Thymus (tissue), 14 donors: ENCODE measurements at places on chromosomes 3 and 15. TPM values are rescaled to one million over a fixed set of nuclear protein-coding genes. Genes with fewer than 3 reads are reported as not detected.

DNA sequence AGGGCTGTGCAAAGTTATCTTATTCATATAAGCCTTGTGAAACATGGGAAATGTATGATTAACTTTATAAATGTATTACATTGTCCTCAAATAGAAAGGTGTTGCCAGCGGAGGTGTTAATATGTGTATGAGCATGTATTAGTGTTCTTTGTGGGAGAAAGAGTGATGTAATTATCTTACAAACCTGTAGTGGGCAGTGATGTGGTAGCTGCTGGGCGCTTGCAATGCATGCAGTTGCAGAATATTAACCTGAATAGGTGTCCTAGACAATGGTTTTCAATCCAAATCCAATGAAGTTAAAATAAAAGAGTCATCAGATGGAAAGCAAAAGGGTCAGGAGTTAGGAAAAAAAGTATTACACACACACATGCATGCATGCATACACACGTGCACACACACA lies 881.3 kb upstream of the CADM2 start:
- no peak for DNase-seq

GRCh38 chr3:71045212-71045916 lies 538.2 kb downstream of the FOXP1 start:
- no peak for DNase-seq

DNA sequence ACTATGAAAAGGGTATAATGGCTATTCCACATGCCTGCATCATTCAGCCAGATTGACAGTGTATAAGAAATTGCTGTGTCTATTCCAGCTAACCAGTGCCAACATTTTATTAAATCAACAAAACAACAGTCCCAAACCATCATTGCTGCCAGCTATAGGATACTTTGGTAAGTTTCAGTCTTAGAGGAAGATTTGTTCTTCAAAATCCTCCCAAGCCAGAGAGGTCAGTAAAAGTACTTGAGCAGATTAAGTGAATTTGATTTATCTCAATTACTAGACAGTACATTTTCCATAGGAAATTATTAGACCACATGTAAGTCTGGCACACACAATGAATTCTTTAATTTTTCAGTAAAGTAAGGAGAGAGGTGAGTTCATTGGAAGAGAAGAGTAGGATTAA lies 50.7 kb downstream of the TFG start:
- no peak for DNase-seq

DNA sequence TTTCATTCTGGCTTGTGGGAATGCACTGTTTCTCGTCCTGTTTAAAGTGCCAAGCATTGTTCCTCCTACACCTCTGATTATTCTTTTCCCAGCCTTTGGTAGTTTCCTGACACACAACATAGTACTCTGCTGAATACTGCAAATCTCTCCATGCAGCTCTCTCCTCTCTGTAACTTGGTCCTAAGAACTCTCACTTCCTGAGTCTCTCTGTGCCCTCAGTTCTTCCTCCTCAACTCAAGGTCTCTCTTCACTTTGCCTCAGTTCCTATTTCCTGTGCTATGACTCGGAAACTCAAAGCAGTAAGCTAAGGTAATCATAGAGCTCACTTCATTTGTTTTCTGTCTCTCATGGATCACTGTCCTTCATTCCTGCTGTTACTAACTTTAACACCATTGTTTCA lies 113.4 kb downstream of the ZNF280D start:
- no peak for DNase-seq

DNA sequence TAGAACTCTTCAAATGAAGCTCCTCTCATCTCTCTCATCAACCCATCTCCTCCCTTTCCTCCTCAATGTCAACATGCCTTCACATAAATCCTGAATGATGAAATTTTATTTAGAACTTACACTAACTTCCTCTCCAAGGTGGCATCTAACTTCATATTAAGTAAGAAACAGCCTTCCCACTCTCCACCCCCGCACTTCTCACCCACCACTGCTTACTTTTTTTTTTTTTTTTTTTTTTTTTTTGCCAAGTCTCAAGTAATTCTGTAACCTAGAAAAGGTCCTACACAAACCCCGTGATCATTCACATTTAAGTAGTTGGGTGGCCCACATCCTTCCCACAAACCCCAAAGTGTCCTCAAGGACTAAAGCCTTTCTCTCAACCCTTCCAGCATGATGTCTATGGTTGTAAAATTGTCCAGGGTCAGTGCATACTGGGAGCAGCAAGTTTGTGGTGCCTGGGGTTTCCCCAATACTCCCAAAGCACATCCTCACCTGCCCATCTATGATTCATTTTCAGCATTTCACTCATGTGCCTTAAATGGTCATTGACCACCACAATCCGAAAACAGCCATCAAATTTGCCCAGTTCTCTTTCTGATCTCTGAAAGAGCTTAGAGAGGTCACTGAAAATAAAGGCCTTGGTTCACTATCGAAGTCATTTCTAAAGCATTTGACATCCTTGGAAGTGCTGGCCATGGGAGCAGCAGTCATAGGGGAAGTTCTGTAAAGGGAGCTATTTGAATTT lies 47.2 kb downstream of the CD86 start:
- no peak for DNase-seq

DNA sequence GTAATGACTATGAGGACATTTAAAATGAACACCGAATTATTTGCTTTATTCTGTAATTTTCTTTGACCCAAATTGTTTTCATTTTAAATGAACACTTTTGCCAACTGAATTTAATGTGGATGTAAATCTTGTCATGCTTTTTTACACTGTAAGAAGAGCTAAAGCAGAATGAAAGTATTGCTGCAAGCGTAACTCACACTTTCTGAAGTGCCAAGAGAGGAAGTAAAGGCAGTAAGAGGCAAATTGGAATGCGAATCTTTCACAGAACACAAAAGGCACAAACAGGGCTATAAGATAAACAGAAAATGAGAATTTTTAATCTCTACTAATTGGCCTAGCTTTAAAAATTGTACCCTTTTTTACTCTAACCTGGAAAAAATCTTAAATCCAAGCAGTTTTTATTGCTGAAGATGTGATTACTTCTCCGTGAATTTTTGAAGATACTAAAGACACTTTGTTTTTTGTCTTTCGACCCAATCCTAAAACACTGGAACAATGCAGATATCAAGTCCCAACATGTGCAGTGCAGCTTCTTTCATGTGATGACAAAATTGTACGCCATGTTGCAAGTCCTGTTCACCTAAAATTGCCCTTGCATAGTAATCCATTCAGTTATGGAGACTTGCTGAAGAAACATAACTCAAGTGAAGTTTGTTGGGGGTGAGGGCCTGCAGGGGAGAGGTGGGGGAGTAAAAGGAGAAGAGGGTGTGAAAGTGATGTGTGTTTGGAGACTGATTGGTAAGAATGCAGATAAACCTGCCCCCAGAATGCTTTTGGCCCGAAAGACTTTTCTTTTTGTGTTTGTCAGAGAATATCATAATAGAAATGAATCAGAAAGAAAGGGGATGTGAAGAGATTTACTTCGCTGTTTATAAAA lies 1.4 kb downstream of the ARID3B start:
- DNase-seq, result no peak

GRCh38 chr15:59372352-59373211 lies at the start of gene MYO1E:
MYO1E (minus strand) TSS chr15:59372871; CDS start chr15:59372500, 371 bp downstream.
- DNase-seq, result peak; percentile 14

BCL2A1 gene
- total RNA-seq, result 30.5 TPM

ALDH1A3 gene
- 1.0 TPM for total RNA-seq
